Pulmonary artery endothelial cell (primary cell): ENCODE measurements at places on chromosomes 3 and 15. TPM values are rescaled to one million over a fixed set of nuclear protein-coding genes. Genes with fewer than 3 reads are reported as not detected.

DNA sequence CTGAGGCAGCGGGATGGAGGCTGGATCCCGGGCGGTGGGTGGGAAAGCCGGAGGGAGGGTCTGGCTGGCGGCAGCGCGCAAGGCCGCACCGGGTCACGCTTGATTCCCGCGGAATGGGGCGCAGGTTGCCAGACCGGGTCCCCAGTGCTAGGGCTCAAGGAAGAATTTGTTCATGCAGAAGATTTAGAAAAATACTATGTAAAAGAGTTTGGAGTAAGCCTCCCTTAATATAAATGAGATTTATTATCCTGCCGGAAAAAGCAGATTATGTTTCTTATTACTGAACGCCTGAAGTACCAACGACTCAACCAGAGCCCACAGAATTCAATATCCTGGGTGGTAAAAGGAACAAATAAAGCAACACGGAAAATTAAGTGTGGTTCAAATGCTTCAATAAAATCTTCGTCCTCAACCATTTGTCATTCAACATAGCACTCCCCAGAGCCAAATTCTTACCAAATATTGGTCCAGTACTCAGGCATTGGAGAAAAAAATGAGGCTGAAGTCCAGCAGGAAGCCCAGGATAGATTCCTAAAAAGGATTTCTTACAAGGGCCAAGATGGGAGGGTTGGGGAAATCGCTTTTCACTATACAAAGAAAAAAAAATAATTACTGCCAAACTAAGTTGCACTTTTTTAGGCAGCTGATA is 1.2 kb upstream of the ZBTB20 start:
- DNase-seq, result no peak

DNA sequence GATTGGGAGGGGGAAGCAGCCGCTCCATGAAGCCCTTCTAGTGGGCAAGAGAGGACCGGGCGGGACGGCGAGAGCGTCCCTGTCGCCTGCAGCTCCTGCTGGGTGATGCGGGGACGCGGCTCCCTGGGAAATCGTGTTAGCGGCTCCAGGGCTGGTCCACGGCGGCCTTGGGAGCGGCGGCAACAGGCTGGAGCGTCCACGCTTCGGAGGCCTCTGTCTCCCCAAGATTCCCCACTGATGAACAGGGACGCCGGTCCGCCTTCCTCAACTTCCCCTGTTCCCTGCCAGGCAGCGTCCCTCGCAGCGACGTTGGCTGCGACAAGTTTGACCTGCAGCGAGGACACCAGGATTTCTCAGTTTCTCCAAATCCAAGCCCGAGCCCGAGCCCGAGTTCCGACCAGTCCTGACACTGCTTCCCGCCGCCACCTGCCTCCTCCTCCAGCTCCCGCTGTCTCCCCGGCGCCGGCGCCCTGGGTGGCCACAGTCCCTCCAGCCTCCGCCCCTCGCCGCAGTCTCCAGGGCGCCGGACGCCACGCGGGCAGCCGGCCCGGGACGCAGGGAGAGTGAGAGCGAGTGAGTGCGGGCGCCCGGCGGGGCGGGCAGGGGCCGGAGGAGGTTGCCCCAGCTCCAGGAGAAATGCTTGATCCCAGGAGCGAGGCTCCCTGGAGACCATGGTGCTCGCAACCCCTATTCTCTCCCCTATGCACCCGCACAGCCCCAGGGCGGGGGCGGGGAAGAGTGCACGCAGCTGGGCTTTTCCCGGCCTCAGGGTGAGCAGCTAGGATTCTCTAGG is 78.1 kb upstream of the RNF7 start:
- no peak for DNase-seq

DNA sequence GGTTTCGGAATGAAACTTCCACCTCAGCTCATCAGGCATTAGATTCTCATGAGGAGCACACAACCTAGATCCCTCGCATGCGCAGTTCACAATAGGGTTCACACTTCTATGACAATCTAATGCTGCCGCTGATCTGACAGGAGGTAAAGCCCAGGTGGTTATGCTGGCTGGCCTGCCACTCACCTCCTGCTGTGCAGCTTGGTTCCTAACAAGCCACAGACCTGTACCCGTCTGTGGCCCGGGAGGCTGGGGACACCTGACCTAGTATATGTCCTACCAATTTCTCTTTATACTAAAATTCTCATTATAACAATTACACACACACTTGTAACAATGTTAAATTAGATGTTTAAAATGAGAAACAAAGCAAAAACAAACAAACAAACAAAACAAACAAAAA is 172.2 kb downstream of the SLC9A9 start:
- no peak for DNase-seq

GRCh38 chr3:16498130-16498890 is 15.2 kb downstream of the RFTN1 start:
- DNase-seq, result no peak

CHRFAM7A gene
- 3.8 and 8.6 TPM in 2 replicates for total RNA-seq

GRCh38 chr3:150149651-150150051 is 179.0 kb upstream of the PFN2 start:
- DNase-seq, result no peak

CYP8B1 gene
- total RNA-seq, result not detected in 2 replicates

DNA sequence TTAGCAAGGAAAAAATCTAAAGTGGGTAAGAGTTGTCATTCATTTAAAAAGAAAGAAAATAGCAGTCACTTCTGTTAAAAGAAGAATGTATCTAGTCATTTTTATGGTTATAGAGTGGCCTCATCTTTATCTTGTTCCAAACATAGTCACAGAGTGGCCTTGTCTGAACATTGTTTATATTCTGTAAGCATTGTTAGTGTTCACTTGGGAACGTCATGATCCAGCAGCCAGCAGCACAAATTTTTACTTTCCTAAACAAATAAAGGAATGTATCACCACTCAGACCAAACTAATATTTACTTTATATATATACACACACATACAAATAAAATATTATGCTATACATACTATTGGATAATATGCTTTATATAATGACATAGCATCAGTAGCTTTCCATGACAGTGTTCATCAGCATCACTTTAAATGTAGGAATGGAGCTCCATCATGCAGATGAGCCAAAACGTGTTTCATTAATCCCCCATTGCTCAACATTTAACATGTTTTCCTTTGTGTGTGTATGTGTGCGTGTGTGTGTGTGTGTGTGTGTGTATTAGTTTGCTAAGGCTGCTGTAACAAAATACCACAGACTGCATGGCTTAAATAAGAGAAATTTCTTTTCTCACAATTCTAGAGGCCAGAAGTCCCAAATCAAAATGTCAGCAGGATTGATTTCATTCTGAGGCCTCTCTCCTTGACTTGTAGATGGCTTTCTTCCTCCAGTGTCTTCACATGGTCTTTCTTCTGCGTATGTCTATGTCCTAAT is 39.6 kb upstream of the GYG1 start:
- no peak for DNase-seq

DNA sequence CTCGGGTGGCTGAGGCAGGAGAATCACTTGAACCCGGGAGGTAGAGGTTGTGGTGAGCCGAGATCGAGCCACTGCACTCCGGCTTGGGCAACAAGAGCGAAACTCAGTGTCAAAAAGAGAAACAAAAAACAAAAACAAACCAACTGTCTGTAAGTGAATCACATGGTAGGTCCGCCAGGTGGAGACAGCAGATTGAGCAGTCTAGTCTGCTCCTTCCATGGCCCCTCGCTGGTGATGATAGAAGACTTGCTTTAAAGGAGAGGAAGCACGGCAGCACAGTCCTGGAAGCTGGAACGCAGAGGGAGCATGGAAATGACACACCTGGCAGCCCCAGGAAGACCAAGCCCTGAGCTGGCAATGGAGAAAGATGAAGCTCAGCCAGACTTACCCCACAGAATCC is 31.4 kb upstream of the MGLL start:
- DNase-seq, result no peak

KBTBD8 gene
- total RNA-seq, result 2.7 and 5.9 TPM in 2 replicates

RPL4 gene
- 2,913 and 3,835 TPM in 2 replicates for total RNA-seq

TNK2 gene
- total RNA-seq, result 8.0 and 10.5 TPM in 2 replicates

DNA sequence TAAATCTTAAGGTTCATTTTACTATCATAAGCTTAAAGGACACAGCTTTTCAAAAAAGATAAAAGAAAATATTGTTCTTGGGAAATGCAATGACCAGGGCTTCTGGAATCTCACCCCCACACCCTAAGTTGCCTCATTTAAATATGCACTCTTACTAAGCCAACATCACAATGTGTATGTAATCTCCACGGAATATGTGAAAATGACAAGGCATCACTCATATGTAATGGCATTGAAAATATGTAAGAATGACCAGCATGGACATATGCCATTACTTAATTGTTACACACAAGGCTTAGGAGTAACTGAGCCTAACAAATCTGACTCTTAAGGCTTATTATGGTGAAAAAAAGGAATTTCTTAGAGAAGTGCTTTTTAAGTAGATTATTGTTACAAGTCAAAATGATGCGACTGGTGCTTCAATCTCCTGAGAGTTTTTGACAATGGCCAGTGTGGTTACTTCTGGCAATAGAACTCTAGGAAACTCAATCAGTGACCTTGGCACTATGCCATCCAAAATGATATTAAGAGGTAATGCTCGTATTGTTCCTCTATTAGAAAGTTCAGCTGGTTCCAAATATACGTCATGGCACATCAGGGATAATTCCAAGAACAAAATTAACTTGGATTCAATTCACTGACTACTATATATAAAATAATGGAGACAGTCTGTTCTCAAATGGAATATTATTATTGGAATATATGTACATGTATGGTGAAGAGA is 290.0 kb upstream of the PLSCR5 start:
- DNase-seq, result no peak

TFG gene
- total RNA-seq, result 66.8 and 70.9 TPM in 2 replicates

WDR76 gene
- 18.1 and 22.8 TPM in 2 replicates for total RNA-seq

- no peak for DNase-seq
Observed at GRCh38 chr15:101563176-101563796, 73.8 kb upstream of the PCSK6 start.

GRCh38 chr3:197424266-197424665 is 125.9 kb upstream of the DLG1 start:
- no peak for DNase-seq

DNA sequence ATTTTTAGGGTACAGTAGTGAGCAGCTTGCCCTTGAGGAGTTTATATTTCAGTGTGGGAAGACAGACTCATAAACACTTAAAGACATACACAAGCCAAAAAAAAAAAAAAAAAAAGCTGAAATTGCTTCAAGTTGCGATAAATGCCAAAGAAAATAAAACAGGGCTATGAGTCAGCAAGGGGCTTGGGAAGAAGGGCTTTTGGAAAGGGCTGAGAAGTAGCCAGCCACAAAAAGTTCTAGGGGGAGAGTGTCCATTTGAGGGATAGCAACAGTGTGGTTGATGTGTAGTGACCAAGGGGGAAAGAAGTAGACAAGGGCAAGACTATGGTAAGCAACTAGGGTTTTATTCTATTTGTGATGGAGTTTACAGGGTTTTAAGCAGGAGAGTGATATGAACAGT is 185.5 kb downstream of the ADAMTS9 start:
- no peak for DNase-seq

- peak; percentile 47 for DNase-seq
Observed at GRCh38 chr3:51706788-51707731, at the start of gene GRM2. GRM2 (plus strand) TSS chr3:51707068; CDS start chr3:51708984, 1,916 bp downstream.

GPR149 gene
- not detected in 2 replicates for total RNA-seq

NANOGP8 gene
- not detected in 2 replicates for total RNA-seq

- no peak for DNase-seq
Observed at GRCh38 chr3:146894406-146894805, 289.3 kb upstream of the PLSCR5 start.

- DNase-seq, result no peak
Observed at GRCh38 chr3:68699541-68699940, 232.8 kb downstream of the TAFA4 start.

WNT5A gene
- 0.04 and 0.07 TPM in 2 replicates for total RNA-seq

GRCh38 chr3:15272426-15273196 is 59.8 kb downstream of the SH3BP5 start:
- no peak for DNase-seq

KCNMB2 gene
- total RNA-seq, result not detected in 2 replicates

CNTN3 gene
- 1.8 and 3.7 TPM in 2 replicates for total RNA-seq

DNA sequence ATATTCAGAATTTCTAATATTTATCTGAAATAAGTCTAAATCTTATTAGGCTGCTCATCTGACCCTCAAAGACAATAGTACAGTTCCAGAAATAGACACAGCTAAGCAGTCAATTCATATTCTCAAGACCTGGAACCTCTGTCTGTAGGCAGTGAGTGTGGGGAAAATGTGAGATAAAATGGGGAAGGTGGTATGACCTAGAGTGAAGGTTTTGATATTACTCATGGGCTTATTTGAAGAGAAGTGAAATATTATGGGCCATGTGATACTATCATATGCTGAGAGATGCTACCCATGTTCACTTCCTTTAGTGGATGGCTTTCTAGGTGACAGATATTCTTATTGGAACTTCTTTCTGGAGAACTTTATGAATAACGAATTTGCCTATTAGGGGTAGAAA is 33.5 kb downstream of the TGFBR2 start:
- no peak for DNase-seq

DNA sequence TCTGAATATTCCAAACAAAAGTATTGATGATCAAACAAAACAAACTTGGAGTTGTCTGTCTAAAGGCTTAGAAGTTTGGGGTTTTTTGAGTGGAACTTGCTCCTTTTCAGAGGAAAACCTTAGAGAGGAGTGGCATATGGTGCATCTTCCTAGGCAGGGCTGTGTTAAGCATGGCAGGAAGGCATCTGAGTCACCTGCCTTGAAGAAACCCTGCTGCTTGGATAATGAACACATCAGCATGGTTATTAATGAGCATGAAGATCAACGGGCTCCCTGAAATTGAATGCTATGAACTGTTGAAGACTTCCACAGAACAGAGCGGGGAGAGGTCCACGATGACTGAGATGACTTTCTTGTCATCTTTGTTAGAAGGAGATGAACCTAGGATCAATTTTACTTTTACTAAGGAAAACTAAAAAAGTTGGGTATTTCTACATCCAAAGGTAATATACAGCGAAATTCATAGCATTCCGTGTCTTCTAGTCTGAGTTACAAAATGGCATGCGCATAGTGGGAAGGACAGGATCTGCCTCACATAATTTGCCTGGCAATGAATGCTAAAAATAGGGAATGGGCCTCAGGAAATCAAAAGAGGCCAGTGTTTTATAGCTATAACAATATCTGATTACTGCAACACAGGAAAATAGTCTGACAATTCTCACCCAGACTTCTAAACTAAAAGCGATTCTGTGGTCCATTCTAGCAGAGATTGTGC is 11.6 kb upstream of the TMED3 start:
- DNase-seq, result no peak

GRCh38 chr3:27630885-27631284 is 91.2 kb downstream of the EOMES start:
- no peak for DNase-seq

GRCh38 chr15:25186906-25187645 is 232.3 kb downstream of the SNRPN start:
- no peak for DNase-seq

LRRC28 gene
- 13.4 and 14.8 TPM in 2 replicates for total RNA-seq

- DNase-seq, result peak; percentile 35
Observed at GRCh38 chr15:48250640-48251076, 44.6 kb downstream of the SLC12A1 start.

DNA sequence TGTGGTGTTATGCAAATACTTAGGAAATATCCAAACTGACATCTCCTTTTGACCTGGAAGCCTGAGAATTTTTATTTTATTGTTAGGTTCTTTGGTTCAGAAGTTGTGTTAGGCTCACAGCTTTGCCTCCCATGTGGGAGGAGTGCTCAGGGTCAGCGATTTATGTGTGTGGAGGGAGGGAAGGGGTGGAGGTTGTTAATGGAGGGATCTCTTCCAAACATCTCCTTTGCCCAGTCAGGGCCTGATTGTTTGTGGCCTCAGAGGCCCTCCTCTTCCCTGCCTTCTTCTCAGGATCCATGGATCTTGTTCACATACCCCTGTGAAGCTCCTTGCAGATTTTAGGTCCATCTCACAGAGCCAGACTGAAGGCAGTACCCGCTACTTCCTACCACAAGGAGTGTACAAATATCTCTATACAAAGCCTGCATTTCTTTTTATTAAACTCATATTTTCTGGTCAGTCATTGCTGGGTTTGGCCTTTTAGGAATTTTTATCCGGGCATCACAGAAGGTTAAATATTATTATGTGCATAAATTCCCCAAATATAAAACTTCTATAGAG is 40.3 kb downstream of the BBX start:
- DNase-seq, result no peak
